ENCODE measurements at places on chromosomes 2 and 18.

- DNase-seq, result no peak
Measured at GRCh38 chr2:37146062-37146461, 10.7 kb downstream of the EIF2AK2 start.

DNA sequence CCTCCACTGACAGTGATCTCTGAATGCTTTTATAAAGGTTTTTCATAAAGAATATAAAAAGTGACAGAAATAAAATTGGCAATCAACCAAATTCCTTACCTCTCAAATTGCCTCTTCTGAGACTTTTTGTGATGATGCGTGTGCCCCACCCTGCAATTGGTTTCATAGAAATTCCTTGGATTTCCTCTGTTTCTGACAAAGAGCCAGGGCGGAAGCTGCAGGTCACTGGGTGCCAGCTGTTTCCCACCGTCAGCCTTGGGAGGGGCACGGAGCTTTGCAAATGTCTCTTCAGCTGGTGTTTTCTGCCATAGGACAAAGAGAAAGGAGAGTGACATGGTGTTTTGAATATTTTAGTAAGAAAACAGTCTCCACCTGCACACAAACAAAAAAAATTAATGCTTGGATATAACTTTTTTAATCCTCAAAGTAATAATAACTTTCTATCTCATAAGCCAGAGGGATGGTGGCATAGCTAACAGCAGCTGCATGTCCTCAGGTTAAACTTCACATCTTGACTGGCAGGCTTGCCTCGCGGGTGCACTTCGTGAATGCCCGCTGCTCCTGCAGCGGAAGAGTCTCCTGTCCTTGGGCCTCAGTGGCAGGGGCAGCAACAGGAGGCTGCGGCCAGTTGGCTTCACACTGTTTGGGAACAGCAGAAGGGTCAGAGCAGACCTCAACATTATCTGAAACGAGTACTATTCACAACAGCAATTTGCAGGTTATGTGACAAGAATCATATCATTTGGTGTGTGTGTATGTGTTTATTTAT, 24.7 kb downstream of the AGAP1 start:
- peak; percentile 32 for DNase-seq

GRCh38 chr2:221495731-221496130, 76.4 kb downstream of the EPHA4 start:
- DNase-seq, result no peak

- no peak for DNase-seq
Measured at GRCh38 chr2:42752314-42752713, 11.6 kb downstream of the OXER1 start.

DNA sequence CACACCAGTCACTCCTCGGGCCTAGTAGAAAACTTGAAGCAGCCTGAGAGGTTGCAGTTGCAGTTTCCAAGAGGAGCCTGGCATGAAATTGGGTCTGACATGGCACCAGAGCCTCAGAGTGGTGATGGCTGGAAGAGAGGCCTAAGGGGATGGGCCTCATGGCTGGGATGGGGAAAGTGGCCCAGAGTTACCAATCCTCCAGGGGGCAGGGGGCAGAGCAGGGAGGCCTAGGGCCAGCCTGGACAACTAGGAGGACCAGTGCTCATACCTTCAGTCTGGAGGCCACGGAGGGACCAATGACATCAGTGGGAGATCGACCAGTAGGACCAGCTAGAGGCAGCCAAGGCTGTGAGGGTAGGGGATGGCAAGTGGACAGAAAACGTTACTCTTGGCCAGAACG, 15.1 kb upstream of the ADCY3 start:
- DNase-seq, result no peak

DNA sequence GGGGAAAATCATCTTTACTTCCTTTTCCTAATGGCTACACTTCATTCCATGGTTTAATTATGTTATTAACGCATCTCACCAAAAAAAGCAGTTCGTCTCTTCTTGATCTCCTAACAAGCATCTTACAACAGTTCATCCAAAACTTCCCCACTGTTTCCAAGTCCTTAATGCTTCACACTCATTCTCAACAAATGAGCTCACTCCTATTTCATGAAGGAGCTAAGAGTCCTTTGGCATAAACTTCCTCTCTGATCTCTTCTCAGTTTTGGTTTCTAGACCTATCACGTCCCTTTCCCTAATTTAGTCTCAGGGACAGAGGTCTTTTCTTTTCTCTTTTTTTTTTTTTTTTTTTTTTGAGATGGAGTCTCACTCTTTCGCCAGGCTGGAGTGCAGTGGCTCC, 205.9 kb upstream of the SLC39A10 start:
- DNase-seq, result no peak

DNA sequence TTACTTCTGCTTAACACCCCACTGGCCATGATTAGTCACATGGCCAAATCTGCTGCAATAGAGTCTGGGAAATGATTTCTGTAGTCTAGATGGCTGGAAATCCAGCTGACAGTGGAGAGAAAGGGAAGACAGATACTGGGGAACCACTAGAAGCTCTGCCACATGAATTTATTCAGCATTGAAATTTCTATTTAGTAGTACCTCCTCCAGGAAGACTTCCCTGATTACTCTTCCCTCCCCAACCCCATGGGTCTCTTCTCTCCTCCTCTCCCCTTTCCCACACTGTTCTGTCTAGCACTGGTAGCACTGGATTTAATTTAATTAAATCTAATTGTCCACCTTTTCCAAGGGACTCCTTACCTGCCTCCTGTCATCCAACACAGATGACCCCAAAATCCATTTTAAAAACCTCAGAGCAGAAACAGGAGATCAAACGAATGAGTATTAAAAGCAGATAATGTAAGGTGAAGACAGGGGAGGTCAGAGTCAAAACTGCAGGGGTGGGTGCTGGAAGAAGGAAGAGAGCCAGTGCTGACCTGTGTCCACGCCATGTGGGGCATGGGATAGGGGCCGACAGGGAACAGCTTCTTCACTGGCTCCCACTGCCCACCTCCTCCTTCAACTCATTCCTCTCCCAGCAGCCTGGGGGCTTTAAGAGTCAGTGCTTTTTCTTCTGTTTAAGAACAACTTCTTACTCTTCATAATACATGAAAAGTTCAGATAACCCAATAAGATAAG, 169.2 kb upstream of the HS6ST1 start:
- DNase-seq, result no peak

GRCh38 chr2:166084301-166084700, 43.5 kb downstream of the SCN1A start:
- DNase-seq, result no peak

- no peak for DNase-seq
Measured at GRCh38 chr2:74001781-74002504, 17.2 kb downstream of the TET3 start.

DNA sequence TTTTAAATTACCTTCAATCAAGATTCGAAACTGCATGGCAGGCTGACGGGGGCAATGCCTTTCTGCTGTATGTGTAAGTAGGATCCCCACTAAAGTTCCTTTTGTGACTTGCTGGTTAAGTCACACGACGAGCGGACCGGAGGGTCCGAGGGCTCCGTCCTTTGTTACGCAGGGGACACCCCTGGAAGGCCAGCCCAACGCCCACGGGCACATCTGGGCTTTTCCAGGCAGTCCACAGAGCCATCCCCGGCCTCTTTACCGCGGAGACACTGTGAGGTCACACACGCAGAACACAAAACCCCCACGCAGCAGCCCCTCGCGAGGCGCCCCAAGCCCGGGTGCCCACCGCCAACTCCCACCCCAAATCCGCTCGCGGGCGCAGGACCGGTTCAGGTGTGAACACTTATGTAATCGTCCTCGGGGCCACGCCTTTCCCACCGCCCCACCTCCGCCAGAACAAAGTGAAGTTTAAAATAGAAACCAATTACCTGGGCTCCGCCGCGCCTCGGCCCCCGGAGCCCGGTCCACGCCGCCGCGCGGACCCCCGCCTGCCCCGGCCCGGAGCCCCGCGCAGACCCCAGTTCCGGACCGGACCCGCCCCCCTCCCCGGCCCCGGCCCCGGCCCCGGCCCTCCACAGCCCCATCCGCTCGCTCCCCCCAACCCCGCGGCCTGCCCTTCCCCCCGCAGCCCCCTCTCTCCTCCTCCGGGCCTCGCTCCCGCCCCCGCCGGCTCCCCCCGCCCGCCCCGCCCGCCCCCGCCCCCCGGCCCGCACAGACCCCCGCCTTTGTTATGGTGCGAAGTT, 4.2 kb downstream of the ZNF516 start:
- no peak for DNase-seq

DNA sequence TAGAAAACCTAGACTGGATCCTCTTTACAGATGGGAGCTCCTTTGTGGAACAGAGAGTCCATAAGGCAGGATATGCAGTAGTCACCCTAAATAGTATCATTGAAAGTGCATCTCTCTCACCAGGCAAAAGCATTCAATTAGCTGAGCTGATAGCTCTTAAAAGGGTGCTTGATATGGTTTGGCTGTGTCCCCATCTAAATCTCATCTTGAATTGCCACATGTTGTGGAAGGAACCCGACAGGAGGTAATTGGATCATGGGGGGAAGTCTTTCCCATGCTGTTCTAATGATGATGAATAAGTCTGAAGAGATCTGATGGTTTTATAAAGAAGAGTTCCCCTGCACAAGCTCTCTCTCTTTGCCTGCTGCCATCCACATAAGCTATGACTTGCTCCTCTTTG, 96.2 kb upstream of the RMP24 start:
- DNase-seq, result no peak

DNA sequence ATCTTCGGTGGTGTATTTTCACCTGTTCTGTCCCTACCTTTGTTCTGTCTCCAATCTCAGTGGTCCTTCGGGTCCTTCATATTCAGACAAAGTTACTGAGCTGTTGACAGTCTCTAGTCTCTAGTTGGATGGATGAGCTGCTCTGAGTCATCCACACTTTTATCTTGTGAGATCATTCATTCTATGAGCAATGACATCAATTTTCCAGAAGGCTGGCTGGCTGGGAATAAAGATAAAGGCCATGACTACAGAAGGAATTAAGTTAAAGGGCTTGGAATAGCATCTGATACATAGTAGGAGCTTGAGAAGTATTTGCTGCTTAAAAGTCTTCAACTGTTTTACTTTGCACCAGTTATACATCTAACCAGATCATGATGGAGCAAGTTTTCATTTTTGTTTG, 43.1 kb upstream of the SLC39A10 start:
- DNase-seq, result peak; percentile 97

- DNase-seq, result no peak
Measured at GRCh38 chr2:196183528-196184231, 12.3 kb upstream of the STK17B start.

GRCh38 chr2:240463274-240463865, 27.9 kb downstream of the GPC1 start:
- no peak for DNase-seq

DNA sequence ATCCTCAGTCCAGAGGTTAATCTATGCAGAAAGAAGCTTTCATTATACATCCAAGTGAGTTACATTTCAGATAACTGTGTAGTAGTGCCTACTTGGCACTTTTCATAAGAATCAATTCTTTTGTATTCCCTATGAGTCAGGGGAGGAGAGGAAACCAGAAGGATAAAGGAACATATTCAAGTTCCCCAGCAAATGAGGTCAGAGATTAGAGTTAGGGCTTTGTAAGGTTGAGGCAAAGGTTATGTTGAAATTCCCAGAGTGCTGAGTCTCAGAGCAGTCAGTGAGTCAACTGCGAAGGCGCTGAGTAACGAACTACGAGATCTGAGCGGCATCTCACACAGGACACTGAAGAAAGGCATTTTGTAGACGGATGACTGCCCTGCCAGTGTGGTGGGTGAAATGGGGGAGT, 25.1 kb upstream of the ME2 start:
- DNase-seq, result no peak

- DNase-seq, result no peak
Measured at GRCh38 chr2:164747140-164747539, 94.5 kb downstream of the COBLL1 start.

DNA sequence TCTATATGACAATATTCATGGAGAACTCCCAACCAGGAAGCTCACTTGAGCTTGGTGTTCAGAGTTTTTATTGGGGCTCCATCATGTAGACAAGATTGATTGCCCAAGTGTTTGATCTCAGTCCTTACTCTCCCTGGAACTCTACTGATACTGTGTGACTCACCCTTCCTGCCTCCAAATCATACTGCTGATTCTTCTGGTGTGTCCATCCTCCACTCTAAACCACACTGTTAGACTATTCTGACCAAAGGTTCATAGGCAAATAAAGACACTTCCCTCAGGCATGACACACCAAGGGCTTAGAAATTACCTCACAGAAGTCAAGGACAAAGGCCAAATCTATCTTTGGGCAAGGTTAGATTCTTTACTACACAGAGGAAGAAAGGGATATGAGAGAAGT, 107.9 kb upstream of the CDH20 start:
- DNase-seq, result peak; percentile 53

- no peak for DNase-seq
Measured at GRCh38 chr2:27984153-27984552, 93.6 kb downstream of the BABAM2 start.

GRCh38 chr2:112519506-112519905, 22.8 kb upstream of the POLR1B start:
- DNase-seq, result no peak

GRCh38 chr2:238105506-238106338, 5.6 kb downstream of the ESPNL start:
- no peak for DNase-seq

DNA sequence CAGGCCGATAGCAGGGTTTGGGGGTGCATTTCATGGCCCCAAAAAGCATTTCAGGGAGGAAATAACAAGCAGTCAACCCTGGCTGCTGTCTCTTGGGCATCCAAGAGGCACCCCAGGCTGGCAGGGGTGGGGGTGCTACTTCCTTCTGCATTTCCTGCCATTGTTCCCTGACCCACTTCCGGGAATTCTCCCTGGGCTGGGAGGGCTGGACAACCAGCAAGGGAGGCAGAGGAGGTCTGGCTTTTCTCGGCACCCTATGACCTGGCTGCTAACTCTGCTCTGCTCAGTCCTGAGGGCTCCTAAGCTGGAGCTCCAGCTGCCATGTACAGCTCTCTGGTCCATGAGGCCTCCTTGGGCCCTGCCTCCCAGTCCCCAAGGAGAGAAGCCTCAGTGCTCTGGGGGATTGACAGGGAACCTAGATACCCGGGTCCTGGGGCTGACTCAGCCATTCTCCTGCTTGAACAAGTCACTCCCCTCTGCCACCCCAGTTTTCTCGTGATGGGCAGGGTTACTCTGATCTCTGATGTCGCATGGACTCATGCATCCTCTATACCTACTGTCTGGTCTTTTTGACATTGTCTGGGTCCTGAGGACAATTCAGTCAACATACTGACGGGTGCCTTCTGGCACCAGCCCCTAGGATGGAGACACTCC, 47.2 kb downstream of the DYSF start:
- DNase-seq, result no peak
